DMS 273 treated with DMSO at 0.1 percent for 48 hours (cell line): ENCODE measurements at places on chromosomes 4 and X.

DNA sequence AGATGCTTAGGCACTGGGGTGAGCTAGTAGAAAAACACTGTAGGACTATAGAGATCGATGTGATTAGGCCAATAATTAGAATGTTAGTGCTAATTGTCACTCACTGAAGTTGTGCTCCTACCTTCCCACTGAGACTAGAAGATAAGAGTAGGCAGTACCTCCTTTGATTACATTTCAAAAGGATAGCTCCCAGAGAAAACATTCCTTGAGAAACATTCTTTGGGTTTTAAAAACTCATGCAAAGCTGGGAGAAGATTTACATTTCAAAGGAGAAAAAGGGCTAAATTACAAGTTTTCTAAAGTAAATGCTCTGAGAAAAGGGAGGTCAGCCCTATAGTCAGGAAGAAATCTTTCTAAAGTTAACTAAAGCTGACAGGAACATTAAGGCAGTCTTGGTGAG, 860.3 kb upstream of the NDST4 start:
- DNase-seq: no peak

GRCh38 chrX:19673375-19674040, 158.2 kb upstream of the MAP3K15 start:
- peak; percentile 59 for DNase-seq

DNA sequence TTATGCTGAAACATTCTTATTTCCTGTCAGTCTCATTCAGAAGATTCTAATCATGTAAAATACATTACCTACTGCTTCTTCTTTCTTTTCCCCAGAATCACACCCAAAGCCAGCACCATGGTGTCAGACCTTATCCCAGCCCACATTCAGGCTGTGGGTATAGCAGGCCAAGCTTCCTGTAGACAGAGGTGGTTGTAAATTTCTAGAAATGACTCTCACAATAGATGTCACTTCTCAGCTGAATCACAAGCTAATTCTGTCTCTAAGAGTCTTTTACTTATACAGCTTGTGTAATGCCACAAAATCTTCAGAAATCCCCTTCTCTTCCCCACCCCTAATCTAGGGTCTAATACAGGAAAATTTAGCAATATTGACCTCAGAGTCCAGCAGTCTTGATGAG, 239.6 kb downstream of the PARM1 start:
- no peak for DNase-seq

GRCh38 chr4:65559270-65559669, 111.0 kb downstream of the EPHA5 start:
- DNase-seq: no peak

DNA sequence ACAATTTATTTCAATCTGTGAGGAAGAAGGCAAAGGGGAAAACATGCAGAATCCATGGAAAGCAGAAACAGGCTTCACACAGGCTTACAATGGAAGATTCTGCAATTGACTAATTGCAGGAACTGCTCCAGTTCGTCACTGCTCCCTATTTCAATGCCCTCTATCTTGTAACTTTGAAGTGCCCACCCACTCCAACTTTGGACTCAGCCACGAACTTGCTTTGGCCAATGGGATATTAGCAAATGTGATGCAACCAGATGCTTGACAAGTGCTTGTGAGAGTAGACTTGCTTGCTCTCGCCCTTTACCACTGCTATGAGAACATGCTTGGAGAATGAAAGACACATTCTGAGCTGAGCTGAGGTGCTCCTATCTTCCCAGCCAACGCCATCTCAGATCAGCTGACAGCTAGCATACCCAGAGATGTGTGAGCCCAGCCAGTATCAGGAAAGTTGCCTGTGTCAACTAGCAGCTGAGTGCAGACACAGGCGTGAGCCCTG, 105.7 kb upstream of the PTCHD1 start:
- DNase-seq: no peak

DNA sequence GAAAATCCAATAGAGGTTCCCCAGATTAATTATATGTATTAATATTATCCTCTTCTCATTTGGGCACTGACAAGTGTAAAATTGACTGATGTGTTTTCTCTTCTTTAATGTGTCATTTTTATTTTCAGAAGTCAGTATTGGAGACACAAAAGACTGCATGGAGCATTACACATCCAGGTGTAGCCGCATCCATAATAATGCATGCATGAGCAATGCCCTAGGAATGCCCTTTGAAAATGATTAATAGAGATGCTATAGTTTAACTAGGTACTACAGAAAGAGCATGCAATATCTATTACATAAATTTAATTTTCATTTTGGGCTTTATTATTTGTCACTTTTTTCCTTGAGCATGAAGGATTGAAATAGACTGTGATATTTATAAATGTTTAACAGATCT, 509.9 kb downstream of the SPOCK3 start:
- no peak for DNase-seq

- no peak for DNase-seq
Measured at GRCh38 chr4:73867783-73868182, 1.4 kb upstream of the CXCL1 start.

- no peak for DNase-seq
Measured at GRCh38 chrX:9258421-9259104, 206.3 kb upstream of the TBL1X start.

- DNase-seq: no peak
Measured at GRCh38 chr4:23857367-23857959, 32.4 kb downstream of the PPARGC1A start.

DNA sequence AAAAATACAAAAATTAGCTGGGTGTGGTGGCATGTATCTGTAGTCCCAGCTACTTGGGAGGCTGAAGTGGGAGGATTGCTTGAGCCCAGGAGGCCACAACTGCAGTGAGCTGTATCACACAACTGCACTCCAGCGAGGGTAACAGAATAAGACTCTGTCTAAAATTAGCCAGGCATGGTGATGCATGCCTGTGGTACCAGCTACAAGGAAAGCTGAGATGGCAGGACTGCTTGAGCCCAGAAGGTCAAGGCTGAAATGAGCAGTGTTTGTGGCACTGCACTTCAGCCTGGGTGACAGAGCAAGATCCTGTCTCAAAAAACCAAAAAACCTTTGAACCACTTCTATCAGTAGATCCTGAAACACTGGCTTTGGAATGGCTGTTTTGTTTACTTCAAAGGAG, 10.2 kb downstream of the GRSF1 start:
- DNase-seq: no peak

- DNase-seq: no peak
Measured at GRCh38 chrX:129737916-129738315, 863 bp upstream of the XPNPEP2 start.

GRCh38 chr4:173415885-173416653, 17.2 kb upstream of the SCRG1 start:
- DNase-seq: no peak

GRCh38 chr4:11698846-11699590, 270.3 kb upstream of the HS3ST1 start:
- no peak for DNase-seq

- DNase-seq: no peak
Measured at GRCh38 chr4:99763635-99764101, 53.0 kb upstream of the DAPP1 start.

DNA sequence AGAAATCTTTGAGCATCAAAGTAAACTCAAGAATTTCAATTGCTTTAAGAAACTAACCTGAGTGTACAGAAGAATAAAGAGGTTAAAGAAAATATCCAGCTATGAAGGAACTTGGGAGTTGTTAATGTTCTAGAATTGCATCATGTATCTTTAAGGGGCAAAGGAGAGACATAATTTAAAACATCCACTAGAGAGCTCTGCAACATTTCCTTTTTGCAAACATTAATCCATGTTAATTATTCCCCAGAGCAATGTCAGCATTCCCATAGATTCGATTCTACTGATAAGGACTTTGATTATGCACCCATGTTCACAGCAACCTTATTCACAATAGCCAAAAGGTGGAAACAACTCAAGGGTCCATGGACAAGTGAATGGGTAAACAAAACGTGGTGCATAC, 80.2 kb upstream of the SORBS2 start:
- DNase-seq: no peak

- no peak for DNase-seq
Measured at GRCh38 chr4:99633772-99634171, 23.9 kb downstream of the C4orf54 start.

GRCh38 chr4:9875516-9875915, 94.1 kb downstream of the DRD5 start:
- DNase-seq: no peak

GRCh38 chr4:183611210-183611830, 47.7 kb downstream of the RWDD4 start:
- DNase-seq: no peak

DNA sequence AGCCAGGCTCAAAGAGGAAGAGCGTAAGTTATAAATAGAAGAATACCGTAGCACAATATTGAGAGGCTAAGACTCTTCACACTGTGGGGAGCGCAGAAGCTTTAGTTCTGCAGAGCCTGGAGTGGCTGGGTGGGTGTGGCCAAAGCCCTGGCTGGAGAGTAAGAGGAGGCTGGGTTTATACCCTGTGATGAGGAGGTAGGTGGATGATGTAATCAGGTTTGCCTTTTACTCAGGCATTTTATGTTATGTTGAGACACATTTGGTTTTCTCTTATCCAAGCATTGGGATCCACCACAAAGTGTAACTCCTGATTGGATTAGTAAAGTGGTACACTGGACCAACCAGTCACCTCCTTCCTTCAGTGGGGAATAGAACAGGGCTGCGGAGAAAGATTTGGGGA, 13.9 kb downstream of the CDS1 start:
- DNase-seq: no peak

- DNase-seq: no peak
Measured at GRCh38 chrX:108090491-108091263, 665 bp downstream of the PSMD10 start.

GRCh38 chr4:25427871-25428270, 50.8 kb downstream of the ANAPC4 start:
- no peak for DNase-seq

DNA sequence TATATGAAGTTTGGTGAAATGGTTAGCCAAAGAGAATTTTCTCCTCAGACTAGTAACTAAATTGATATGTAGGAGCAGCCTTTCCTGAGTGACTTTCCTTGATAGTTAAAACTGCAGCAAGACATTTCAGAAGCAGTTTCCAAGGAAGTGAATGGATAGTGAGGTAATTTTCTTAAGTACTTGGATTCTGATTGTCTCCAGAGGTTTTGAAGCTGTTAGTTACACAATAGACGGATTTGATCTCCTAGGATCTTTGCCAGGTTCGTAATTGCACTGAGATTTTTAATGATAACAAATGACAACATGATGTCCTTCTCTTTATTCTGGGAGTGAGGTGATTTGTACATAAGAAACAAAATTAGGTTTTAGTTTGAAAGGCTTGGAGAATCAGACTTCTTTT, 29.2 kb downstream of the PRRG1 start:
- no peak for DNase-seq

DNA sequence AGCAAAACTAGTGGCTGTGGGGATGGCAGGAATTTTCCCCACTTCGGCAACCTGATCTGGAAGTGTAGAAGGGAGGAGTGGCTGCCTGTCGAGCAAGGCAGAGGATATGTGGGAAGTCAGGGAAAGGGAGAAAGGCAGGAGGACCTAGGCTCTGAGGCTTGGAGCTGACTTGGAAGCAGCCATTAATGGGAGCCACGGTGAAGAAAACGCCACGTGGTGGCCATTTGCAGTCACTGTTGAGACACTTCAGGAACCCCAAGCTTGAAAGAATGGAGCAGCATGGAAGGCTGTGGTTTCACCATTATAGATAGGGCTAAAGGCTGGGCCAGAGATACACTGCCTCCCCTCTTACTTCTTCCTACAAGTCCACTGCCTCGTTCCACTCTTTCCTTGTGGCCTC, 41.8 kb upstream of the MAML3 start:
- no peak for DNase-seq

DNA sequence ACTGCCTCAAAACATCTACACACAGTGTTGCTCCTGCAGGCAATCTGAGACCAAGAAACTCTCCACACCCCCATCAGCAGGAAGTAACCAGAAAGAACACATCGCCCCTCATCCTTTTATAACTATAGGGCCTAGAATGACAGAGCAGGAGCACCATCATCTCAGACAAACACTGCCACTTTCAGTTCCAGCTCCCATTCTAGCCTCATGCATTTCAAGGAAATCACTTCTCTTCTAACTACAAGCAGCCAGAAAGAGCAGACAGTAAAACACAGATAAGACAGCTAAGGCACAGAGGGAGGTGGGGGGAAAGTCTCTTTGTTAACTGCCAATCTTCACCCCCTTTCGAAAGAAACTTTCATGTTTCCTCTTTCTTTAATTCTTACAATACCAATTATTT, 102.6 kb upstream of the TENT5D start:
- no peak for DNase-seq

DNA sequence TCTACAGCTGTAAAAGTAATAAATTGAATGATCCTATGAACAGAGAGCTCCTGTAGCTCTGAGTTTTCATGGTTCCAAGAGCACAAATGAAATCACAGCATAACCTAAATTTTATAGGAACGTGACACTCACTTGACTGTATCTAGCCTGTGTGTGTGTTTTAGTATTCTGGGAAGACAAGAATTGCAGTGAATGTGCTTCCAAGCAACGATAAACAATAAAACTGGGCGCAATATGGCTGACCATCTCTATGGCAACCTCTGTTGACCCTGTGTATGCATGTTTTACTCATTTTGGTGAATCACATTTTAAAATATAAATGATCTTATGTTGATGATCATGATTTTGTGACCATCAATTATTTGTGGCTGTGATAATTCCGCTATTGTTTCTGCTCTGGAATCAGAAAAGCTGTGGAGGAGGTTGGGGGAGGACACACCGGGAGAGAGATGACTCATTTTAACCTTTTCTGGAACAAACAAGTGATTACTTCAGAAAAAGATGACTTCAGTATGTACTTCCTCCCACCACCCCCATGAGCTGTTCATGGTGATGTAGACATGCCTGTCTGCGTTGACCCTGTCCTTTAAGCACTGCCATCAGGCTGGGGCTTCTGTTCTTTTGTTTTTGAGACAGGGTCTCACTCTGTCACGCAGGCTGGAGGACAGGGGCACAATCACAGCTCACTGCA, 31.8 kb downstream of the USP11 start:
- no peak for DNase-seq

DNA sequence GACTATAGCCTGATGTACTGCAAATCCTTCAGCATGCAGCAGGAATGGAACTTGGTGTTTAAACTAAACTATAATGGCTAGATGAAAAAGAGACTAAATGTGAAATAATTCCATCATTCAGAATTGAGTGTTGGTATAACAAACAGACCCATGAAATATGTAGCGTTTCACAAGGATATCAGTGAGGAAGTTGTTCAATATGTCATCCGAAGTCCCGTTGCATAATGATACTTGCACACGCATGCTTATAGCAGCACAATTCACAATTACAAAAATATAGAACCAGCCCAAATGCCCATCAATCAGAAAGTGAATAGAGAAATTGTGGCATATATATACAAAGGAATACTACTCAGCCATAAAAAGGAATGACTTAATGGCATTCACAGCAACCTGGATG, 20.4 kb downstream of the MECP2 start:
- DNase-seq: no peak

- no peak for DNase-seq
Measured at GRCh38 chrX:74242050-74242449, 61.9 kb upstream of the ZCCHC13 start.
